Endothelial cell (in vitro differentiated cells): ENCODE measurements at places on chromosomes 12 and 14. TPM values are rescaled to one million over a fixed set of nuclear protein-coding genes. Genes with fewer than 3 reads are reported as not detected.

Gene DMAC2L
- 14.1 TPM for total RNA-seq

Gene IL22
- total RNA-seq, result not detected

Gene C1QL4
- not detected for total RNA-seq

Gene LRIG3
- total RNA-seq, result 103 TPM

Gene BCL11B
- total RNA-seq, result 1.0 TPM

Gene NUP107
- 66.3 TPM for total RNA-seq

Gene SYT1
- 13.0 TPM for total RNA-seq

GRCh38 chr12:34406228-34406995, 384.1 kb downstream of the ALG10 start:
- DNase-seq, result peak; percentile 0
- no peaks in the 10 kb centered on the region for H3K27me3 ChIP-seq
- H3K4me1 ChIP-seq, result no peaks in the 10 kb centered on the region
- peaks cover 4% of the 10 kb centered on the region for H3K36me3 ChIP-seq
- no peak overlapping the region for H3K27ac ChIP-seq

GRCh38 chr12:32903763-32904162, 7.2 kb upstream of the PKP2 start:
- H3K36me3 ChIP-seq, result no peaks in the 10 kb centered on the region
- no peak overlapping the region for H3K27ac ChIP-seq
- no peak for DNase-seq
- peaks cover 3% of the 10 kb centered on the region for H3K27me3 ChIP-seq
- no peaks in the 10 kb centered on the region for H3K4me1 ChIP-seq

GRCh38 chr14:43651896-43652295, 855.2 kb downstream of the FSCB start:
- no peak overlapping the region for H3K27ac ChIP-seq
- no peak for DNase-seq
- H3K4me1 ChIP-seq, result no peaks in the 10 kb centered on the region
- peaks cover 3% of the 10 kb centered on the region for H3K27me3 ChIP-seq
- H3K36me3 ChIP-seq, result no peaks in the 10 kb centered on the region

GRCh38 chr12:101697197-101697929, at the start of gene CHPT1:
TSS of gene CHPT1 (plus strand) at chr12:101697640. CDS start at chr12:101697862, 222 bp downstream.
- H3K36me3 ChIP-seq, result no peaks in the 10 kb centered on the region
- DNase-seq, result peak; percentile 53
- H3K27me3 ChIP-seq, result peaks cover 7% of the 10 kb centered on the region
- H3K4me3 ChIP-seq, result peak within 1 kb of the TSS; percentile 96
- peak within 1 kb of the TSS; percentile 52 for H3K27ac ChIP-seq

GRCh38 chr12:22204391-22204790, 130.1 kb downstream of the ST8SIA1 start:
- H3K4me1 ChIP-seq, result no peaks in the 10 kb centered on the region
- no peaks in the 10 kb centered on the region for H3K27me3 ChIP-seq
- no peak overlapping the region for H3K4me3 ChIP-seq
- H3K36me3 ChIP-seq, result no peaks in the 10 kb centered on the region
- no peak overlapping the region for H3K27ac ChIP-seq
- no peak for DNase-seq

DNA sequence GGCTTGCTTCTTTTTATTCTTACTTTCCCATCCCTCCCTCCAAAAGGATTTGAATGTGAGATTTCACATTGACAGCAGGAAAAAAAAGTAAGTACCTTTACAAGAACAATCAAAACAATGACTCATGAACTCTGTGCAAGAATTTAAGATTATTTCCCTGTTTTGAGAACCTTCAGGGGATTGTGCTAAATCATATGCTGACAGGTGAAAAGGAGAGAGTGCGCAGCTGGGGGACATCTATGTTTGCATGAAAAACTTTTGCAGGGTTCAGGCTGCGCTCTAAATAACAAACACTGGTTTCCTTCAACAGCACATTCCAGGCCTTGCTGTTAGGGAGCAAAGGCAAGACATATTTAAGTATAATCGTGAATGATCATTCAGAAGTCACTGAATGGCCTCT, 27.3 kb downstream of the RERG start:
- no peaks in the 10 kb centered on the region for H3K36me3 ChIP-seq
- no peak for DNase-seq
- no peak overlapping the region for H3K27ac ChIP-seq

DNA sequence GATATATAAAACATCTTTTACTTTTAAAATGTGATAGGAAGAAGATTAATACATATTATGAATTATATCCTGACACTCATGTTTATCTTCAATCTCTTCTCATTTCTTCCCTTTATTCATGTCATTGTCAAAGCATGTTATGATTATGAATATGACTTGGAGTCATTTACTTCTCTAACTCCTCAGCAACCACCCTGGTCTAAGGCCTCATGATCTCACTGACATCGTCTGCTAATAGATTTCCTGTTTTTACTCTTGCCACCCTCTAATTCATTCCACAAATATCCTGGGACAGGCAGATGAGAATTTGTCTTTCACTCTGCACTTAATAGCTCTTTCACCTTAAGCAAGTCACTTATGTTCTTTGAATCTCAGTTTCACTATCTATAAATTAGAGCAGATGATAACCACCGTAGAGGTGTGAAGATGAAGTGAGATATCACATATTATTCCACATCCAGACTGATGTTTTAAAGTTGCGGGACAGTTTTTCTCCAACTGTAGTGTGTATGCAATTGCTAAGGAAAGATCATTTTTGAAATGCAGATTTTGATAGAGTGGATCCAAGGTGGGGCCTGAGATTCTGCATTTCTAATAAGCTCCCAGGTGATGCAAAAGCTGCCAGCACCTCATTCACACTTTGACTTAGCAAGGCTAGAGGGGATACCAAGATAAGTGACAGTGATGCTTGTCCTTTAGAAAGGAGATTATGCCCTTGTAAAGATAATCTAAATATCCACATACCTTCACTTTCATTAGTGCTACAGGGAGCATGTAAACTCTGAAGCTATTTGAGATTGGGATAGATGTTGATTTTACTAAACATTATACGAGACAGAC, 3.3 kb upstream of the IAPP start:
- H3K4me3 ChIP-seq, result no peak overlapping the region
- peaks cover 1% of the 10 kb centered on the region for H3K27me3 ChIP-seq
- H3K36me3 ChIP-seq, result no peaks in the 10 kb centered on the region
- no peak overlapping the region for H3K27ac ChIP-seq
